ENCODE measurements at places on chromosomes 4 and X.

DNA sequence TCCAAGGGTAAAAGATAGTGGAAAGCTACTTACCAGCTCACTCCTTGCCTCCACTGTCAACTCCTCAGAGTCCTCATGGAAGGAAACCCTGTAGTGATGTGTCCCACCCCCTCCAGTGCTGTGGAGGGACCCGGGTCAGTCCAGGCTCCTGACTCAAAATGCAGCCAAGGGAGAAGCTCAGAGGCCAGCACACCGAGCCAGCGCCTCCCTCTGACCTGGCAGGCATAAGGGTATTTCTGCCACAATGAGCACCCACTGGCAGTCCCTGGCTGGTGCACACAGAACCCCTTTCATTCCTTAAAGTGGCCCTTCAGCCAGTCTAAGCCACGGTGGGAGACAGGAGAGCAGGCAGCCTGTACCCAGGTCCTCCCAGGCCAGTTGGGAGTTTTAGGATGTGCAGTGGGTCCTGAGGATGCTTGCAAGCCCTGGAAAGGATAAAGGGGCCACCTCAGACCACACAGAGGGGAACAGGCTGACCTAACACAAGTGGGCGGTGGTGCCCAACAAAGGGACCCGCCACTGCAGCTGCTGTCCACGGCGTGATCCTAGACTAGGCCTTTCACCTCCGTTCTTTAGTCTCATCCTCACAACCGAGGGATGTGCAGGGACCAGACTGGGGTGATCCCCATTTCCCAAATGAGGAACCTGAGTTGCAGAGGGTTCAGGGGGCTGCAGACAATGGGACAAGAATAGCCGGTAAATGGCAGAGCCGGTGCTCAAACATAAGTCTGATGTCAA is 5.7 kb downstream of the JAKMIP1 start:
- no peak for DNase-seq

DNA sequence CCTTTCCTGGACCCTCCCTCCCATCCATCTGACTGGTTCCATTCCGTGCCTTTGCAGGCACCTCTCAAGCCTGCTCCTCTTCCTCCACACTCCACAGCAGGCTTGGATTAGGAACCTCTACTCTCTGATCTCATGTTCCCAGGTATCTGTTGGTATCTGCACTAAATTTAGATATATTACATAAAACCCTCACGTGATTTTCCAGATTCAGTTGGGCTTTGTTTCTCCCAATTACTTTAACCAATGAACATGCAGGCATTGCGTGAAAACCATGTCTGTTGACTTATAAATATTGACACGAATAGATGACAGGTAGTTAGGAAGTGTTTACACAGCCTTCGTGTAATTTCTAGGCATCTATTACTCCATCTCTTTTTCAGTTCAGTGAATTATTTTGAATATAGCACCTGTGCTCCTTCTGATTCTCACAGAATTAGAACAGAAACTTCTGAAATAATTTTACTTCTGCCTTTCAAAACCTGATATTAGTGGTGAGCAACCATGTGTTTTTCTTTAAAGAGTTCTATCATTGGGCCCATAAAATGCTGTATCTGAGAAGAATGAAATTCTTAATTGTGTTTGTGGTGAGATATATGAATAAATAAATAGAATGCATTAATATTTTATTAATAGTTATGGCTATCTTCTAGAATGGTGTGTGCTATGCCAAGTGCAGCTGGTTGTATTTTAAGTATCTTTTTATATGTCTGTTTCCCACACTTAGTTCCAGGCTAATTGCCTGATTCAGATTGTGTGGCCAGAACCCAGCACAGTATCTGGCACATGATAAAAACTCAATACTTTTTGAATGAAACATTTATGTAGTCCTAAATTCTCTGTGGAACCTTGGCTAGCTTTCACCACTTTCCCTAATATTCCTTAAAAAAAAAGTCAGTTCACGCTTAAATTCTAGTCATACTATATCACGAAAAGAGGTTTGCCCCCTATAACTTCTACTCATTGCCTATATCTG is 304.8 kb downstream of the QDPR start:
- DNase-seq: no peak

DNA sequence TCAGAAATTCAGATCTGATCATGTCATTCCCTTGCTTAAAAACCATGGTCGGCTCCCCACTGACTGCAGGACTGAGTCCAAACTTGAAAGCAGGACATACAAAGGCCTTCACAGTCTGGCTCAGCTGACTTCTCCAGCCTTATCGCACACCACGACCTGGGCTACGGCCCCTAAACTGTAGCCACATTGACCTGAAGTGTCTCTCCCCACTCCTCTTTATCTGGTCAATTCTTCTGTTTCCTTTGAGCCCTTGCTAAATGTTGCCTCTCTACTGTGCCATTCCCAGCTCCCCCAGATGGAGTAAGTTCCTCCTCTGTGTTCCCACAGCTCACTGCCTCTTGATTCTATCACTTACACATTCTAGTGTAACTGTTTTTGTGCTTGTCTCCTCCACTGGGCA is 60.5 kb upstream of the CITED1 start:
- DNase-seq: no peak

DNA sequence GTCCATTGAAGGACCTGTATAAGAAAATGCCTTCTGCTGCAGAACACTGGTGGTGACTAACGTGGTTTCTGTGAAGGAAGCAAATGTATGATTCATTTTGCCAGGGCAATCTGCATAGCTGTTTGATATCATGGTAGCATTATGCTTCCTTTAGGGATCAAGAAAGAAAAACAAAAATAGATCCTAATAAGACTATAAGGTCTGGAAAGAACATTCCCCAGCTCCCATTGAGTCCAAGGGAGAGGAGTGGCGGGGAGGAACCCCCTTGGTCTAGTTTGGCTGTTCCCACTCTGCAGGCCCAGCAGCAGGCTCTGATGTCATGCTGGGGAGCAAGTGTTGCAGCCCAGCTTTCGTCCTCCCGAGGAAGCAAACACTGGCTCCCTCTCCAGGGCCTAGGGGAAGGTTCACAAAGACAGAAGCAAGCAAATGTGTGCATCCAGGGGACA is 154.5 kb upstream of the GALNT7 start:
- DNase-seq: no peak

DNA sequence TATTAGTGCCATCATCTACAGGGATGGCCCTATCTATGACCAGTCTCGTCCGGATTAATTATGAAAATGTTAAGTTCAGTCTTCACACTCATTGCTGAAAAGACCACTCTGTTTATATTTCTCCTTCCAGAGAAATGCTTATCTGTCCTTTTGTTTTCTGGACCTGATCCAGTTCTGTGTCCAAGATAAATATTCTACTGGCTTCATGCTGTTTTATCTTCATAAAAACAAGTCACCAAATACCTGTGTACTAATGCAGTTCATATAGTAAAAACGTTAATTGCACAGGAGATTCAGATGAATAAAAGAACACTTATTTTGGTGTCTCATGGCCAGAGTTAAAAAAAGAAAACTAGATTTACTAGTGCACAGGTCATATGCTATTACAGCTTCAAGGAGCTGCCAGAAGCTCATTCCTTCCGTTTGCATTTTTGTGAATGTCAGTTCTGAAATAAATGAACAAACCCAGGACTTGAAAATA is 17.3 kb downstream of the FNIP2 start:
- DNase-seq: no peak

DNA sequence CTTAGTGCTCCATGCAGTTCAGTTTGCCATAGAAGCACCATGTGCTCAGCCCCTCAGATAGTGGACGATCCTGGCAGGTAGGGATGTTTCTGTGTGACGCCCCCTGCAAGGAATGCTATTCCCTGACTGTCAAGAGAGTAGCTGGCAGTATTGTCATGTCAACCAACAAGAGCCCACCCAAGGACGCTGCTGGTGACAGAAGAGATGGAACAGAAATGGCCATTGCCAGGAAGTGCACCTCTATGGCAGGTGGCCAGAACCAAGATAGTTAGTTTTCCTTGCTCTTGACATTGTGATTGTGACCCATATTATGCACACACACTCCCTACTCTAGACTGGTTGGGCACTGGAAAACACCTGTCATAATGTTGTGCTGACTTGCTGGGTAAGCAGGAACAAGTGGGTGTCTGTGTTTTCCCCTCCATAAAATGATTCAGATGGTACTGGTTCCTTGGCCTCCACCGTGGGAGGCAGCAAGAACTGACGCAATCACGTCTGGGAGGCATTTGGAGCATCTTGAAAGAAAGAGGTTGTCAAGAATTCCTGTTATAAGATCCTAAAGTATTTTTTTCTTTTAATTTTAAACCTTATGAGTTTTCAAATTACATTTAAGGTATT is 507.9 kb downstream of the MID1IP1 start:
- peak; percentile 12 for DNase-seq

DNA sequence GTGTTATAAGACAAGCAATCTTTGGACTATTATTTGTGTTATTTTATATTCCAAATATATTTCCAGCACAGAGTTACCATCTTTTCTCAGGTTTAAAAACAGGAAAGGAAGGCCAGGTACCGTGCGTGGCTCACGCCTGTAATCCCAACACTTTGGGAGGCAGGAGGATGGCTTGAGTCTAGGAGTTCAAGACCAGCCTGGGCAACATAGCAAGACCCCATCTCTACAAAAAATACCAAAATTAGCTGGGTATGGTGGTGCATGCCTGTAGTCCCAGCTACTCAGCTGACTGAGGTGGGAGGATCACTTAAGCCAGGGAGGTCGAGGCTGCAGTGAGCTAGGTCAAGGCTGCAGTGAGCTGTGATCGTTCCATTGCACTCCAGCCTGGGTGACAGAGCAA is 140.0 kb downstream of the POLA1 start:
- DNase-seq: no peak

DNA sequence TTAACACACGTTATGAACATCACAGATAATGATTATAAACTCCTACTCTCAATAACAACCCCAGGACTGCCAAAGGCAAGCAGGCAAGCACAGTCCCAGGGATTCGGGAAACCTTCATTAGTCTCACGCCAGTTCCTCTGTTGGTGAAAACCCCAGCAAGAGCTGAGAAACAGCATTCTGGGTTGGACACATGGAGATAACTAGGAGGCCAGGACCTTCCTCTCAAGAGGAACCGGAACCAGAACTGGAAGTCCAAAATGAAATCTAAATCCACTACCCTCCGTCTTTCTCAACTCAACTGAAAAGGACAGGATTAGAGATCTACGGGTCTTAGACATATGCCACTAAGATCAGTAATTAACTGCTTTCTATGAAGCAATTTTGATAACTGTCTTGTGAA is 3.8 kb downstream of the VEGFC start:
- DNase-seq: no peak

DNA sequence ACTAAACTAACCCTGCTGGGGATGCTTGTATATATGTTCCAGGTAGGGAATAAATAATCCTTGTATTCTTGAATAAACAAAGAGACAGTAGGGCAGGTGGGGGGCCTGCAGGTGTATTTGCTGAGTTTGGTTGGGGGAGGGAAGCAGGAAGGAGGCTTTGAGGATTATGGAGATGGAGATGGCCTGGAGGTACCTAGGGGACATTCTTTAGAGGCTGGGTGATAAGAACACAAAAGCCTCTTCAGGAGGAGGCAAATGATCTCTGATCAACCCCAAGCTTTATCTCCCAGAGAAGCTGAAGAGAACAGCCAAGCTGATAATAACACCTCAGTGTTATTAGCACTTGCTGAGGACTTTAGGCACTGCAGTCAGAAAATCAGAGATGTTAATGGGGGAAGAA is 187.7 kb downstream of the MGST2 start:
- no peak for DNase-seq

- DNase-seq: no peak
These were observed 201.0 kb upstream of the STK26 start for GRCh38 chrX:131821945-131822622.

GRCh38 chr4:138655985-138656384 is 359.6 kb upstream of the NOCT start:
- DNase-seq: no peak

GRCh38 chrX:147680251-147680650 is 231.5 kb upstream of the FMR1 start:
- DNase-seq: no peak

GRCh38 chr4:182346250-182346649 is 103.0 kb downstream of the TENM3 start:
- DNase-seq: no peak

- no peak for DNase-seq
These were observed 77.0 kb upstream of the PGRMC2 start for GRCh38 chr4:128364565-128364964.

DNA sequence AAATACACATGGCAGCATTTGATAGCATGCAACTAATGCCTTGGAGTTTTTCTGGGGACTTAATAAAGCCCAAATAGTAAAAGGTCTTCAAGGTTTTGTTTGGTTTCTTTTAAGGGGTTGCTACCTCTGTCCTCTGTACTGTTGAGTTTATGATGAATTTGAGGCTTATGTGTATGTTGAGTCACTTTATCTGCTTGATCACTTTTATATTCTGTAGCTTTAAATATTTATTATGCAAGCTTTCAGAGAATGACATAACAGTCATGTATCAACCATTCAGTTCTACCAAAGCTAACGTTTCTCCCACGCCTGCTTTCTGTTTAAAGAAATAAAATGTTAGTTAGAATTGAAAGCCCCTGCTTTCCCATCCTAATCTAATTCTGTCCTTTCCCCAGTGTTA is 122.2 kb downstream of the NHS start:
- DNase-seq: no peak

DNA sequence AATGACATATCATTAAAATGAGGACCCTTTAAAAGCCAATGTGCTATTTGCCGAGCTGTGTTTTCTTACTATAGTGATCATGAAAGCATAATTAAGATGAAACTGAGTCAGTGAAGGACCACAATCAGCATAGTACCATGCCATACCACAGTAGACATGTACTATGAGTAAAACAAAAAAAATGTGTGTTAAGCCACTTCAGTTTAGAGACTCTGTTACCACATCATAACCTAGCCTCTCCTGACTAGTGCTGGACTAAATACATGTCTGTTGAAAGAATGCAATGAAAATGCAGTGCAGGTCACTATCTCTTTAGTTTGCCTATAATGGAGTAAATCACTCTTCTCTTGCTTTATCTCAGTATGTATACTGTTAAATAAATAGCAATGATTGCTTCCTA is 12.3 kb upstream of the DDX53 start:
- no peak for DNase-seq

DNA sequence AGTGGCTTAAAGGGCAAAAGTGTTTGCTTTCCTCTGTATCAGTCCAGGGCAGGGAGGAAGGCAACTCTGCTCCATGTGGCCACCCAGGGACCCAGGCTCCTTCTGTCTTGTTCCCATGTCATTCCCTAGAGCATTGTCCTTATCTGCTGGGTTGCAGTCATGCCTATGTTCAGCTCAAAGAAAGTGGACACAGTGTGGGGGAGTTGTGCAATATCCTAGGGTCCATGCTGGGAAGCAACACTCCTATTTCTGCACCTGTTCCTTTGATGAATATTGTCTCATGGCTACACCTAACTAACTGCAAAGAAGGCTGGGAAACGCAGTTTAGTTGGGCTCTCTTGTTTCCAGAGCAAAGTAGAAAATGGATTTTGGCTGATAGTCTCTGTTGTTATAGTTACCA is 107.0 kb upstream of the OTUD4 start:
- no peak for DNase-seq

DNA sequence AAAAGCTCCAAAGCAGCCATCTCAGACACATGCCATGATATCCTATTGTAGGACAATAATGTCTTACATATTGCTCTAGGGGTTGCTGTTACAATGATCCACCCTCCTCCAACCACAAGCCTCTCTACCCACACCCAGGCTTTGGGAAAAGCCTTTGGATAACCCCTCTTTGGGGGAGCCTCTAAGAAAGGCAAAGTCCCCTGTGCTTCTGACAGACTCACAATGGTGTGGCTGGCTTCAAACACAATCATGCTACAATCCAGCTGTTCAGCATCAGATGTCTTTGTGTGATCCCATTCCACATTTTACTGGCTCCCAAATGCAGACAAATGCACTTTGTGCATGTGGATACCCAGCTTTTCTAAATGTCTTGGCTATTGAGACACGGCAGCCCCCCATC is 65.9 kb upstream of the CAPN6 start:
- no peak for DNase-seq

- no peak for DNase-seq
These were observed 38.5 kb downstream of the ABCG2 start for GRCh38 chr4:88119943-88120342.
